ENCODE measurements at places on chromosomes 2 and 18. TPM values are rescaled to one million over a fixed set of nuclear protein-coding genes. Genes with fewer than 3 reads are reported as not detected.

GRCh38 chr2:217650716-217651360, 352.0 kb downstream of the TNS1 start:
- H3K4me1 ChIP-seq: peaks cover 7% of the 10 kb centered on the region
- peak; percentile 28 for DNase-seq
- H3K36me3 ChIP-seq: no peaks in the 10 kb centered on the region
- no peaks in the 10 kb centered on the region for H3K27me3 ChIP-seq
- H3K4me3 ChIP-seq: no peak overlapping the region
- no peak overlapping the region for H3K27ac ChIP-seq

DNA sequence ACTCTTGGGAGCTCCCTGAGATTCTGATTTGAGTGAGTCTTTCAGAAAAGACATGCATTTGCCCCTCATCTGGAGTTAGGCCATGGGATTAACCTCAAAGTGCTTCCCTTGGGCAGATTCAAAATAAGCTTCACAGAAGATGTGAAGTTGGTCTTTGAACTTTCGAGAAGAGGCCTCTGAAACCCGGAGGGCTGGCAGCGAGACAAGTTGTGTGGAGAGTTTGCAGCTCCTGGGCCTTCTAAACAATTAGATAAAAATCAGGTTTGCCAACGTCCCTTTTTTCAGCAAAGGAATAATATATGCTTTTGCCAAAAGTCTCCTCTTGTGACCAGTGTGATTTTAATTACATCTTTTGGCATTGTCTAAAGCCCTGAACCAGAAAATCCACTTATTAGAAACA, 489.7 kb downstream of the SOX11 start:
- no peaks in the 10 kb centered on the region for H3K36me3 ChIP-seq
- H3K4me1 ChIP-seq: no peaks in the 10 kb centered on the region
- no peak for DNase-seq

DNA sequence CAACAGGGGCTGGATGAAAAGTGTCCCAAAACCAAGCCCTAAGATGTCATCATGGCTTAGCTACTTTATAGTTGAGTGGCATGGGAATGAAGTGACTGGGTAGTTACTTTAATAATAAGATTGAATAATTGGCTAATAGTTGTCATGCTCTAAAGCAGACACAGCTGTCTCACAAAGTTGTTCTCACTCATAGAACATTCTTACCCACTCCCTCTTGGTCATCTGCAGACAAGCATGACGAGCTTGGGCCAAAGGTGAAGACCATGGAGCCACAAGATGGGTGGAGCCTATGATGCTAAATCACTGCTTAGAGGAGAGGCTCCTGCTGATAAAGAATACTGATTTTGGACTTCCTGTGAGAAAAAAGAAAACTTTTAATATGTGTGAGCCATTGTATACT, 62.4 kb upstream of the MMADHC start:
- no peak overlapping the region for H3K27ac ChIP-seq
- H3K36me3 ChIP-seq: no peaks in the 10 kb centered on the region
- H3K4me3 ChIP-seq: no peak overlapping the region
- no peak for DNase-seq
- no peaks in the 10 kb centered on the region for H3K27me3 ChIP-seq

- no peaks in the 10 kb centered on the region for H3K36me3 ChIP-seq
- no peaks in the 10 kb centered on the region for H3K4me1 ChIP-seq
- DNase-seq: no peak
- no peak overlapping the region for H3K4me3 ChIP-seq
- H3K27ac ChIP-seq: no peak overlapping the region
Measured at GRCh38 chr2:121359716-121360565, 74.9 kb upstream of the TFCP2L1 start.

DNA sequence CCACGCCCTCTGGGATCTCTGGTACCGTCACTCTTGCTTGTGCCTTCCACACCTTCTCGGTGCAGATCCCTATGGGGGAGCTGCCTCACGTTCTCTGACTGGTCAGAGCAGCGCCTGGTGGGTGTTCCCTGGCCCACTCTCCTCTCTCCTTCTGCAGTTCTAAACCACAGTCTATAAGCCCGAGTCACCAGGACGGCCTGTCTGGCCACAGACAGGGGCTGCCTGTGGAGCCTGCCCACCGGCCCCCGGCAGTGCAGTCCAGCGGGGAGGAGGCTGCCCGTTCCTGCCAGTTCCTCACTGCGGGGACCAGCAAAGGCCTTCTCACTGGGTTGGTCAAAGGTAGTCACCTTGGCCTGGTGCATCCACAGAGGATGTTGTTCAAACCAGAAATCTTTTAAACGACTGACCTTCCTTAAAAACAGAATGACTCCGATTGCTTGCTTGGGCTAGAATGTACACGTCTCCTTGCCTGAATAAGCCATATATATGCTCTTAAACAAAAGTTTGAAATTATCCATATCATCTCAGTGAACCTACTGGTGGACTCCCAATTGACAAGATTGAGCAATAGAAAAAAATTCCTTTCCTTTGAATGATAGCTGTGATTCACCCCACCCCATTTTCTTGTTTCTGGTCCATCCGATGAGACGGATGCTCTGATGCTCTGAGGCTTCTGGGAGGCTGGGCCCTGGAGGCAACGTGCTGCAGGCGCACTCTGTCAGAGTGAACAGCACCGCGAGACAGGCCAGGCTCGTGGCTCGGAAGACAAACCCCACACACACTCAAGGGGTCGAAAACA, 61.2 kb downstream of the RALBP1 start:
- no peak overlapping the region for H3K4me3 ChIP-seq
- peak overlapping the region; percentile 62 for H3K27ac ChIP-seq
- no peak for DNase-seq
- H3K4me1 ChIP-seq: peaks cover 8% of the 10 kb centered on the region
- H3K27me3 ChIP-seq: no peaks in the 10 kb centered on the region

DNA sequence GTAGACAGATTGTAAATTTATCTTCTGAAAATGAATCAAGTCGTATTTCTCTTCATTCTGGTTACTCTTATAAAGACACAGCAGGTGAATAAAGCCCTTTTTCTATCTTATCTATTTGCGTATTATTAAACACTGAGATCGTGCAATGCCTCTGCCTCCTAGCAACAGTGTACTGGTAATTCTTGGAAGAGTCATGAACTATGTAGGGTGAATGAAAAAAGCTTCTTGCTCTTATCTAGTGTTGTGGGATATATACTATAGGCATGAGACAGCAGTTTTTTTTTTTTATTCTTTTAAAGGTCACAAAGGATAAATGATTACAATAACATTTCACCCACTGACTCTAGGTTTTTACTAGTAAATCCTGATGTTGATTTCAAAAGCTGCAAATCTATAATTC, 324.2 kb downstream of the PDE11A start:
- DNase-seq: no peak
- no peaks in the 10 kb centered on the region for H3K4me1 ChIP-seq
- H3K36me3 ChIP-seq: no peaks in the 10 kb centered on the region
- H3K4me3 ChIP-seq: no peak overlapping the region
- no peak overlapping the region for H3K27ac ChIP-seq

- no peak overlapping the region for H3K27ac ChIP-seq
- no peaks in the 10 kb centered on the region for H3K4me1 ChIP-seq
- DNase-seq: no peak
- H3K27me3 ChIP-seq: no peaks in the 10 kb centered on the region
- no peaks in the 10 kb centered on the region for H3K36me3 ChIP-seq
Measured at GRCh38 chr2:159963700-159964099, 98.7 kb downstream of the PLA2R1 start.

- H3K4me3 ChIP-seq: no peak overlapping the region
- no peaks in the 10 kb centered on the region for H3K36me3 ChIP-seq
- peaks cover 4% of the 10 kb centered on the region for H3K4me1 ChIP-seq
- no peak overlapping the region for H3K27ac ChIP-seq
- H3K27me3 ChIP-seq: no peaks in the 10 kb centered on the region
Measured at GRCh38 chr2:55236992-55237543, 4.6 kb downstream of the RPS27A start.

- no peaks in the 10 kb centered on the region for H3K4me1 ChIP-seq
- no peaks in the 10 kb centered on the region for H3K36me3 ChIP-seq
- no peak overlapping the region for H3K27ac ChIP-seq
- H3K4me3 ChIP-seq: no peak overlapping the region
- H3K27me3 ChIP-seq: no peaks in the 10 kb centered on the region
Measured at GRCh38 chr2:67571785-67572718, 174.9 kb downstream of the ETAA1 start.

DNA sequence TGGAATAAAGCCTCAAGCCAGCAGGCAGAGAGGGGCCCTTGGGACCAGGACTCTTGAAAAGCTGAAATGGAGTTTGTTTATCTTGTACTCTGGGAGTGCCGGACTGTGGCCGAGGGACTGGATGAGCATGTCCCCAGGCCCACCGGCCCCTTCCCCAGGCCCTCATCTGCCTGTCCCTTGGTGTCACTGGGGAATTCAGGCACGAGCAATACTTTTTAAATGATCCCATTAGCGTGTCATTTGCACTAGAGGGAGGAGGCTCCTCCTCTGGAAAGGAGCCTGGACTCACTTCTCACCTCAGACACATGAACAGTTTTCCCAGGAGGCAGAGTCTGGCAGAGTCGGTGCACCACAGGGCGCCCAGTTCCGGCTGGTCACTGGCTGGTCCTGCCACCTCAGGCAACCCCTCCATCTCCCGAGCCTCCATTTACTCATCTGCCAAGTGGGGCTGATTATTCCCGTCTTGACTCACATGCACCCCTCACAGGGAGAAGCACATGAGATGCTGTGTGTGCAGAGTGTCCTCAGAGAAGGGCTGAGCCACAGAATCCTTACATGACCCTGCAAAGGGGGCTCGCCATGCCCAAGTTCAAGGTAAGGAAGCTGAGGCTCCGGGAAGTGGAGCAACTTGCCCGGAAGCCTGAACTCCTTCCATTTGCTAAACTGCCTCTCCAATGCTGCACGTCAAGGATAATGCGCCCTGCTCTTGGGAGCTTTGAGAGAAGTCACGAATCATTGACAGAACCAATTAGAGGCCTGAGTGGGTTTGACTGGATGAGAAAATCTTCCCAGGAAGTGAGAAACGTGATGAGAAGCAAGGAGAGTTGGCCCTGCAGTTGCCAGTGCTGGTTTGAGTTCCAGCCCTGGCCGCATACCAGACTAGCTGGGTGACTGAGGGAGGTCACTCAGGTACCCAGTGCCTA, 26.7 kb downstream of the CIB4 start:
- H3K27ac ChIP-seq: no peak overlapping the region
- DNase-seq: no peak
- peaks cover 14% of the 10 kb centered on the region for H3K4me1 ChIP-seq
- no peaks in the 10 kb centered on the region for H3K27me3 ChIP-seq
- no peak overlapping the region for H3K4me3 ChIP-seq
- H3K36me3 ChIP-seq: no peaks in the 10 kb centered on the region

GRCh38 chr2:178404368-178404767, 46.6 kb downstream of the PRKRA start:
- no peak for DNase-seq
- H3K36me3 ChIP-seq: no peaks in the 10 kb centered on the region
- no peaks in the 10 kb centered on the region for H3K27me3 ChIP-seq
- H3K4me1 ChIP-seq: no peaks in the 10 kb centered on the region
- no peak overlapping the region for H3K27ac ChIP-seq
- no peak overlapping the region for H3K4me3 ChIP-seq

DNA sequence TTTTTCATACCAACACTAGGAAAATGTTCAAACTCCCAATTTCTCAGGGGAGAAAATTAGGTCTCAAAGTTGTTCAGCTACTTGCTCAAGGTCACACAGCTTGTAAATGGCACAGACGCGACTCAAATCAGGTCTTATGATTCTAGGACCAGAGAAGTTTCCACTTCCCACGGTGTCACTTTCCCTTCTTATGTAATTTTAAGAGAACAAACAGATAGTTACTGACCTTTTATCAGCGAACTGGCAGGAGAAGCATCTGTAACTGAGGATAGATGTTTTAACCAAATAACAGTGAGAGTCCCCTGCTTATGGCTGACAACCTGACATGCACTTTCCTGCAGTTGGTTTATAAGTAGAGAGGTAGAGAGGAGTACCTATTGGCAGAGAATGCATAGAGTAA, 2.1 kb upstream of the KCNJ3 start:
- H3K27ac ChIP-seq: no peak overlapping the region
- no peak overlapping the region for H3K4me3 ChIP-seq
- H3K36me3 ChIP-seq: no peaks in the 10 kb centered on the region
- no peak for DNase-seq
- H3K27me3 ChIP-seq: no peaks in the 10 kb centered on the region
- H3K4me1 ChIP-seq: peaks cover 6% of the 10 kb centered on the region

GRCh38 chr2:47204691-47205090, 49.6 kb upstream of the STPG4 start:
- DNase-seq: no peak
- H3K36me3 ChIP-seq: no peaks in the 10 kb centered on the region
- H3K4me3 ChIP-seq: no peak overlapping the region
- H3K27me3 ChIP-seq: no peaks in the 10 kb centered on the region

DNA sequence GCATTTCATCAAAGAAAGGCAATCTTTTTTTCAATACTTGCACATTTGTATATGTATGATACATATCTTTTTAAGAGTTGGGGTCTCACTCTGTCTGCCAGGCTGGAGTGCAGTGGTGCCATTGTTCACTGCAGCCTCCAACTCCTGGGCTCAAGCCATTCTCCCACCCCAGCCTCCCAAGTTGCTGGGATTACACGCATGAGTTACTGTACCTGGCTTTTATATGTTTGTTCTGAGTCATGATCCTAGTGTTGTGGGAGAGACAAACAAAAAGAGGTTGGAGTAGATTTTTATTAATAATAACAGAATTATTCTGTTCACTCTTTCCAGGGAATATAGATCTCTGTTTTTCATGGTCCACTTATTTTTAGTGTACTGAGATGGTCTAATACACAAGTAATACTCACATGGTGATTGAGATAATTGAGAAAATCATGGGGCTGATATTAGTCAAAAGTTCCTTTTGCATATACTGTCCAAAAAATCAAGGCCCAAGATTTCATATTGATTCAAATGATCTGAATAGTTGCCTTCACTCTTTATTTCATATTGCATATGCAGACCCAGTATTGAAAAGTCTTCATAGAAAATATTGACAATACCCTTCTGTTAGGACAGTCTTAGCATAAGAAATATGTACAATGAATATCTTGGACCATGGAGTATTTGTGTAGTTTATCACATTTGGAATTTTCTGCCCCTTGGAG, 138.3 kb downstream of the FMNL2 start:
- no peak overlapping the region for H3K4me3 ChIP-seq
- H3K27me3 ChIP-seq: no peaks in the 10 kb centered on the region
- H3K27ac ChIP-seq: no peak overlapping the region
- DNase-seq: no peak
- peaks cover 13% of the 10 kb centered on the region for H3K4me1 ChIP-seq
- H3K36me3 ChIP-seq: no peaks in the 10 kb centered on the region

GRCh38 chr2:223221139-223221835, 169.3 kb downstream of the KCNE4 start:
- DNase-seq: no peak
- H3K27ac ChIP-seq: no peak overlapping the region
- no peaks in the 10 kb centered on the region for H3K27me3 ChIP-seq
- H3K36me3 ChIP-seq: no peaks in the 10 kb centered on the region

The SEC11C gene
- 24.5 TPM for total RNA-seq

The SIX3 gene
- not detected for total RNA-seq

The ABCG5 gene
- 0.10 TPM for total RNA-seq

The CCDC195 gene
- not detected for total RNA-seq

The ALPG gene
- total RNA-seq: 0.11 TPM

The SPC25 gene
- total RNA-seq: 0.45 TPM

The ALPI gene
- not detected for total RNA-seq

The SRD5A2 gene
- total RNA-seq: 0.30 TPM

The FEV gene
- total RNA-seq: not detected

The C2orf66 gene
- not detected for total RNA-seq
